ENCODE measurements at places on chromosomes 2 and 18. TPM values are rescaled to one million over a fixed set of nuclear protein-coding genes. Genes with fewer than 3 reads are reported as not detected.

DNA sequence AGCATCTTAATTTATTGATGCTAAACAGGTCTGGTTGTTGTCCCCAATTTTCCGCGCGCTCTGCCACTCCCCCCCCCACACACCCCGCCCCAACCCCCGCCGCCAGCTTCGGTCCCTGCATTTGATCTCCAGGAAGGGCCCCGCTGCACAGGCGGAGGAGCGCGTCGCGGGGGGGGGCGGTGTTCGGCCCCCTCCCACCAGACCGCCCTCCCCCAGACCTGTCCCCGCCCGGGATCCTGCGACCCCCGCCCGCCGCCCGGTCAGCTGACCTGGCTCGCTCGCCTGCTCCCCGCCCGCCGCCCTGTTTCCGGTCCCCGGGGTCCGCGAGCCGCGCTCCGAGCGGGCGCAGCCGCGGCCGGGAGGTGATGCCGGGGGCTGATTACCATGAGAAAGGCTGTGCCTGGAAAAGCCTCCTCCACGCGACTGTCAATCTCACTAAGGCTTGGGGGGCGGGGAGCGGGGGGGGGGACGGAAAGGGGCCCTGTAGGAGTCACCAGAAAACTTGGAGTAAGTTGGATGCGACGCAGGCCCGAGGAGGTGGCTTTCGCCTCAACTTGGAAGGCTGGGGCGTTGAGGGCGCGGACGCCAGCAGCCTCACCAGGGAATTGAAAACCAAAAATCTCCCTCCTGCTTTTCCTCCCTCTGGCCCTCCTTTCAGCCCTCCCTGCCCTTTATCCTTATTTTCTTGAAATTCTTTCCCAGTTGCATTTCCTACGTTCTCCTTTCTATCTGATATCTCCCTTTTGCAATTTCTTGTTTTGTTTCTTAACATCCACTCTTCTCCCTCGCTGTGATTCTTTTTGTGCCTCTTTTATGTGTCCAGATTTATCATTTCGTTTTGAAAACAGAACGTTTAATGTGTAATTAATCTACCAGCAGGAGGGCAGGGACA, 4.4 kb upstream of the ZEB2 start:
- H3K27me3 ChIP-seq: peaks cover 58% of the 10 kb centered on the region
- H3K4me3 ChIP-seq: peak overlapping the region; percentile 42
- no peaks in the 10 kb centered on the region for H3K36me3 ChIP-seq
- peaks cover 7% of the 10 kb centered on the region for H3K4me1 ChIP-seq

GRCh38 chr2:220894069-220894468, 678.0 kb downstream of the EPHA4 start:
- no peak for DNase-seq
- no peak overlapping the region for H3K4me3 ChIP-seq
- no peaks in the 10 kb centered on the region for H3K27me3 ChIP-seq
- no peaks in the 10 kb centered on the region for H3K36me3 ChIP-seq
- H3K27ac ChIP-seq: no peak overlapping the region

The WIPF1 gene
- 56.2 TPM for polyA plus RNA-seq

The AMER3 gene
- 1.3 TPM for polyA plus RNA-seq

The RBFA gene
- polyA plus RNA-seq: 33.0 TPM

The GPR35 gene
- 118 TPM for polyA plus RNA-seq

Data from large intestine (tissue), 12 donors.